ENCODE measurements at places on chromosomes 3 and 15.
A peak's percentile ranks its signal among the peaks of the same experiment; 100 is the strongest.

GRCh38 chr15:31263751-31264558, 62.7 kb upstream of the KLF13 start:
- no peak for DNase-seq

DNA sequence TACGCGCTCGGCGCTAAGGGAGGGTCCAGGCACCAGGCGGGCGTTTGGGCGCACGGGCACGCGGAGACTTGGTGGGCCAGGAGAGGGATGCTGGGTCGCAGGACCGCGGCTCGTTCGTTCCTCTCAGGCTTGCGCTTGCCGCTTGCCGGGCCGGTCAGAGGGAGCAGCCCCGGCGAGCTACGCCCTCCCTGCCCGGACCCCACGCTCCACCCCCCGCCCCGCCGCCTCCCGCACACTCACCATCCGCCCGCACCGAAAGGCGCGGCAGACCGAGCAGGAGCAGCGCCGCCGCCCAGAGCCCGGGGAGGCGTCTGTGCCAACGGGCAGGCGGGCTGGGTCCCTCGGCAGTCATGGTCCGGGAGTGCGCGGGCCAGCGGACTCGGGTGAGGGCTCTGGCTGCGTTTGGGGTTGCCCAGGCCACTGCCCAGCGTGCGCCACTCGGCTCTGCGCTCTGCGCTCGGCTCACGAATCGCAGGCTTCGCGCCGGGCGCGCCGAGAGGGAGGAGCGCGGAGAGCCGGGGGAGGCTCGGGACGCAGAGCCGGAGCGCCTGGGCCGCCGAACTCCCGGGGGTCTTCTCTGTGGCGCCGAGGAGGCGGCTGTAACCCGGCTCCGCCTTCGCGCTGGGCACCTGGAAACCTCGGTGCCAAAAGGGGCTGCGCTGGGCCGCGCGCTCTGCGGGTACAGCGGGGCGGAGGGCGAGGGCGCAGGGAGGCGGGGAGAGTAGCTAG, at the start of gene SUSD5:
Gene SUSD5 (minus strand): TSS at position 365 of the 729 bp plus-strand sequence. CDS start 13 bp downstream, at position 352.
- peak; percentile 29 for DNase-seq

DNA sequence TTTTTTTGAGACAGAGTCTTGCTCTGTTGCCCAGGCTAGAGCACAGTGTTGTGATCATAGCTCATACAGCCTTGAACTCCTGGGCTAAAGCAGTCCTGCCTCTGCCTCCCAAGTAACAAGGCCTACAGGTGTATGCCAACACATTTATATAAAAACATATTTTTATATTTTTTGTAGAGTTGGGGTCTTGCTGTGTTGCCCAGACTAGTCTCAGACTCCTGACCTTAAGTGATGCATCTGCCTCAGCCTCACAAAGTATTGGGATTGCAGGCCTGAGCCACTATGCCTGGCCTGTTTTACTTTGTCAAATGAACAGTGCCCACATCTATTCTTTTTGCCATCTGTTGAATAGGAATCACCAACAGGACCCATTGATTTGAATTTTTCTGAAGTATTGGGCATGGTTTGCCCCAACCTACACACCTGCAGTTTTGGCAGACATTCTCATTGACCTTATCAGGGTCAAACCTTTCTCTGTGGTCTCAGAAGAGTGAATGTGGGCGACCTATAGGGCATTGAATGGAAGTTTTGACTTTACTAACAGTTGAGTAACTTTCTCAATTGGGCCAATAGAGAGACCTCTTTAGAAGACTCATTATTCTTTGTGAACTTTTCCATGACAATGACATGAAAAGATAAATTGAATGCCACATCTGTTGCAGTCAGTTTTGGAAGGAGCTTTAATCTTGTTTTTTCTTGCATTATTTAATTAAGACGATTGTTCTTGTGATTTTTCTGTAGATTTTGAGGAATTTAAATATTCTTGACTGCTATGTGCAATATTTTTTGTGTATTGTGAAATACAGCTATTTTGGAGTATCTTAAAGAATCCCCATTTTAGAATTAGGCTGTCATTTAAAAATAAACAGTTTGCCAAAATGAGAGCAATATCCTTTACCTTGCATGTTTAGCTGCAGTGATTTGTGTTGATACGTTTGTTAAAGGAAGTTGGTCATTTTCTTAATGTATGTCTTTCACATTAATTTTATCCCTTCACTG, 2.7 kb downstream of the IREB2 start:
- DNase-seq: no peak

- no peak for DNase-seq
These were observed 33.4 kb downstream of the CCDC33 start for GRCh38 chr15:74269362-74270035.

DNA sequence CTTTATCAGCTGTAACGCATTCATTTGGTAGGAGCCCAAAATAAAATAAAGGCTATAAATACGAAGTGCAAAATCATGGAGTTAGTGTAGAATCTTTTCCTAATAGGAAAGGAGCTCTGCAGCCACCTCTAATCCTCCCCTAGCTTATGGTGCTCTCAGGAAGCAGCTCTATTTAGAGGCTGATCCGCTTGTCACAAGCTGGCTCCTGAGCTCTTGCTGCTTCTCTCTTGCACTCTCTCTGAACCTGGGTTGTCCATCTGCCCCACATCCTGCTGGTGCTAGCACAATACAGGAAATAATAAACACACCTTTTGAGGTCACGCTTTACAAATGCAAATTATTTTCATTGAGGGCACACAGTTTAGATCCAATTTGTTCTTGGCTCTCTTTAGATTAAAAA, 37.3 kb upstream of the BFSP2 start:
- DNase-seq: no peak

GRCh38 chr3:2262204-2262603, 163.5 kb downstream of the CNTN4 start:
- DNase-seq: no peak

DNA sequence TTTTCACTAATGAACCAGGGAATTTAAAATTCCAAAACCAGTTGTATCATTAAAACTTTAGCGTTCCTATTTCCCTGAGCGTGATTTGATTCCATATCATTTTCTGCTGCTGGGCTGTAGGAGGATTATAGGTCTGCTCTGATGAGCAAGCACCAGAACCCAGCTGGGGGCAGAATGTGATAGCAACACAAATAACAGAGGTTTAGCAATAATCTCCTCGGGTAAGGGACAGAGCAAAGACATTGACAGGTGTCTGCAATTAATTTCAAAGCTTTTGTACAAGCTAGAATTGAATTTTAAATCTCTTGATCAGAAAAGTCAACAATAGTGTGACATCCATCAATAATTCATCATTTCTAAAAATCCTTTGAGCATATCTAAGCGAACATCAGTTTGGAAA, 163.4 kb upstream of the RAP2B start:
- no peak for DNase-seq

- no peak for DNase-seq
These were observed 9.6 kb downstream of the SQOR start for GRCh38 chr15:45644437-45644836.

DNA sequence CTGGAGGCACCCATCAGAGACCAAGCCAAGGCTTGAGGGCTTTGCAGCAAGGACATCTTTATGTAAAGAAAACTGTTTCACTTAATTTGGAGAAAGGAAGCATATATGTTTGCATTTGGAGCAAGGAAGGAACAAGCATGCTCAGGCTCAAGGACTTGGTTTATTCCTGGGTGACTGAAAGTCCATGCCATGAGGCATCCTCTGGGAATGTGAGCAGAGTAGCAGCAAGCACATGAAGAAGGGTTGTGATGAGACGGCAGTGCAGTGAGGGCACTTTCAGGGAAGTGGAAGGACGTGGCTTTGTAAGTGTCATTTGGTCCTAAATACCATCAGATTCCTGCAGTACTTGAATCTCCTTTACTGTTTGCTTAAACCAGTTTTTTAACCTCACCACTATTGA, 26.8 kb downstream of the POLG start:
- peak; percentile 64 for DNase-seq

DNA sequence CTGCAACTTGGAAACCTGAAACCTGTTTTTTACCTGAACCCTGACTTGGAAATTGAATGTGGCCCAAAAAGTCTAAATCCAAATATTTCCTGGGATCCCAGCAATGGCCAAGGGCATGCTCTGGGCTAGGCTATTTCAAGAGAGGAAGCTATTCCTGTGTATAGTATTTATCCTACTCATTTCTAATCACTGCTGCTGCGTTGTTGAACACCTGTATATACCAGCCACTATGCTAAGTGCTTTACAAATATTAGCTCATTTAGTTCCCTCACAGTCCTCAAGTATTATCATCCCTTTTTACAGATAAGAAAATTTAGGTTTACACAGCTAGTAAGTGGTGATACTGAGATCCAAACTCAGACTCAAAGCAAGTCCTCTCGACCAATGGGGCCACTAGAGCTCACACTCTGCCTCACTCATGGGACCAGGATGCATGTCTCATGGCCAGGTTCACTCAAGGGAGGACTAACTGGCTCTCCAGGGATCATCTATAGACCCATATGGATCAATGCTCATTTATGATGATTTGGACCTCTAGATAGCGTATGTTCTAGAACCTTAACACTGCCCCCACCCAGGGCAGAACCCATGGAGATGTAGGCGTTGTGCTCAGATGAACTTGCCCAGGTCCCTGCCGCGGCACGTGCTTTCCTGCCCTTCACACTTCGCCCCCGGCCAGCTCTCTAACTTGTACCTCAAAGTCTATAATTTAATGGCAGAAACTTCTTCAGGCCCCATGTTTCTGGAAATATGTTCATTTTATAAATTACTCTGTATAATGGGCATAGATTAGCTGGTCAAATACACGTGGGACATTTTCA, 2.6 kb upstream of the CCR4 start:
- no peak for DNase-seq

DNA sequence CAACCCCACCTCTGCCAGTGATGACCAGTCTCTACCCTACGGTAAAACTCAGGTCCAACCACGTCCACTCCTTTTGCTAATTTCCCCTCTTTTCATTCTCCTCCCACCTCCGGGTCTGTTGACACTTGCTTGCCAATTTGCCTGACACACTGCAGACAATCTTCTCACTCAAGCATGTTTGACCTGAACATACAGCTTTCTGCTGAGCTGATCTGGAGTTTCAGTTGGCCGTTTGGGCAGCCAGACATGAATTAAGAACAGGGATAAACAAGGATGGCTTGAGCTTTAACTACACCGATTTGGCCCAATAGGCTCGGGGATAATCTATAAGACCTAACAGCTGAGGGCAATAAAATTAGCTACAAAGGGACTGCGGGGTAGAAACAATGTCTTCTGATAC, 758.6 kb upstream of the CFAP20DC start:
- no peak for DNase-seq

GRCh38 chr15:85950101-85950500, 129.6 kb upstream of the AGBL1 start:
- DNase-seq: no peak

GRCh38 chr3:179794355-179794754, 141.5 kb downstream of the USP13 start:
- no peak for DNase-seq

GRCh38 chr3:189508784-189509501, 122.2 kb upstream of the TP63 start:
- DNase-seq: peak; percentile 28

- DNase-seq: peak; percentile 73
These were observed 237.4 kb upstream of the LRTM1 start for GRCh38 chr3:55165278-55165677.

GRCh38 chr3:177597311-177598096, 400.2 kb upstream of the TBL1XR1 start:
- peak; percentile 97 for DNase-seq

DNA sequence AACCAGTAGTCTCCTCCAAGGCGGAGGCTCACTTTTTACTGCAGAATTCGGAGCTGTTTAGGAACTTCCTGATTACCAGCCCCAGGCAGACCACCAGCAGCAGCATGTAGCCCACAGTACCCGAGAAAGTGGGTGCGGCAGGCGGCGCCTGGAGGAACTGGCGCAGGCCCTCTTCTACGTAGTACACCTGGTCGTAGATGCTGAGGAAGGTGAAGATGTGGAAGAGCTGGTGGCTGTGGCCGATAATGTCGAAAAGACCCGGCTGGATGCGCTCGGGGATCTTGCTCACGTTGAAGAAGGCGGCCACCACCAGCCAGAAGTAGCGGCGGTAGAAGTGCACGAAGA, 1.3 kb downstream of the PAQR9 start:
- no peak for DNase-seq

DNA sequence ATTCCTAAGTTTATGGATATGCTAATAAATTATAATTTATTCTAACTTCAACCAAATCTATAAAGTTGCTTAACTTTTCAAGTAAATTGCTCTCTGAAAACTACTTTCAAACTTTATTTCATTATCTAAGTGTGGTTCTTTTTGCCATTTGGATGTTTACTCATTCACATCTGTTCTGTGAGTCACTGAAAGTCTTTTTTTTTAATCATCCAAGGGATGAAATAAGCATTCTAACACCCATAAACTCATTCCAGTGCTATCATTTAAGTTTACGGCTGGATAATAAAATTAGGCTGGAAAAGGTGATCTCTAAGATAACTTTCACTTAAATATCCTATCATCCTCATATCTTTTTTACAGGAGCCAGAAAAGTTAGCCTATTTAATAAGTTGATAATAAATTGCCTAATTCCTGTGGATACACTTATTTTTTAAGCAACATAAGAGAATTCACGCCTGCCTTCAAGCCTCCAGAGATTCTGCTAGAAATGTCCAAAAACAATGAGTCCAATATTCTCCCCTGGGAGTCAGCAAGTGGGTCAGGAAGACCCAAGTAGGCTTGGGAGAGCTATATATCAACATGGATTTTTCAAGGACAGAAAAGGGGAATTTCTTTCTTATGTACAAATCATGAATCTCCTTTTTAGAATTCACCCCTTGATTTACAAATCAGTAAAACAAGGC, 25.8 kb downstream of the SCG3 start:
- DNase-seq: peak; percentile 21

DNA sequence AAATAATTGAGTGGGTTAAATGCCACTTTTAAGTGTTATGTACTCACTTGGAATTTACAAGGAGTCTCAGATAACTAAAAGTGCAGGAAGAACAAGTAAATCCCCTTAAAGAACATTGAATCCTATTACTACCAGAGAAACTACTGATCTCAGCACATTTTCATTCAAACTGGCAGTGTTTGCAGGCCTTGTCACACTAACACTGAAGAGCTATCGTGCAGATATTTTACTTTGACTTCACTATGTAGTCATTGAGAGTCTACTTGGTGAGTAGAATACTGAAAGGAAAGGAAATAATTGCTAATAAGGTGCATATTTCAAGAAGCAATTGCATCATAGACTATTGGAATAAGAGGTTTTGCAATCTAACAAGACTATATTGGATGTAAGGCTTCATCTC, 721.4 kb upstream of the CBLB start:
- DNase-seq: peak; percentile 48

DNA sequence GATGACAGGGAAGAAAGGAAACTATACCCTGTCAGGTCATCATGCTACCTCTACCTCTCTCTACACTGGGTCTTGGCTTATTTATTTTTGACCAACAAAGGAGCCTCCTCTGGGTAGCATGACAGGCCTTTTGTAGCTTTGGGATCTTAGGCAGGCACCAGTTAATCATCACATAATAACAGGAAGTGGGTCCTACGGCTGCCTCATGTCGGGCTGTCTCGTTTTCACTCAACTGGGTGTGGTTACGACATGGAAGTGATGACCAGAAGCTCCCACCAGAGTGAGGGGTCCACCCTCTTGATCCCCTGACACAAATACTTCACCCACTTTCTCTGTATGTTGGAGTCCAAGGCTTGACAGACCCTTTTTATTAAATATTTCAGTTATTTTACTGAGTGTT, 105.3 kb downstream of the CD47 start:
- no peak for DNase-seq

- DNase-seq: no peak
These were observed 40.6 kb downstream of the ASB7 start for GRCh38 chr15:100642950-100643338.

- no peak for DNase-seq
These were observed 117.7 kb downstream of the MYLK start for GRCh38 chr3:123766193-123767008.
